ENCODE measurements at places on chromosomes 6 and 20.

- DNase-seq: no peak
Observed at GRCh38 chr6:105388392-105388791, 14.5 kb downstream of the PREP start.

DNA sequence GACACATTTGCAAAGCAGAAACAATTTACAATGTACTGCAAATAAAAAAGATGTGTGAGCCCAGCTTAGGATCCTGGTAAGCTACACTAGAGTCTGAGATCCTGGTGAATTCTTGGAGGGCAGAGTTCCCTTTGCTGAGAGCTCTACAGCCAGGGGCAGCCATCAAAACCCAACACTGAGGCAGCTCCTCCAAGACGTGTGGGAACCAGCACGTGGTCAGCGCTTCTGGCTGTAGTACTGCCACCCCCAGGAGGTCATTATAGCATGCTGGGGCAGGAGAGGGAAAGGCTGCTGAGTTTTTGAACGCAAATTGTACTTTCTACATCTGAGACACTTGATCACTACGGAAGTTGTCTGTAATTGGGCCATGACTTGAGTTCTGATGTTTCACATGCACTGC lies 131.5 kb downstream of the INSM1 start:
- DNase-seq: no peak

DNA sequence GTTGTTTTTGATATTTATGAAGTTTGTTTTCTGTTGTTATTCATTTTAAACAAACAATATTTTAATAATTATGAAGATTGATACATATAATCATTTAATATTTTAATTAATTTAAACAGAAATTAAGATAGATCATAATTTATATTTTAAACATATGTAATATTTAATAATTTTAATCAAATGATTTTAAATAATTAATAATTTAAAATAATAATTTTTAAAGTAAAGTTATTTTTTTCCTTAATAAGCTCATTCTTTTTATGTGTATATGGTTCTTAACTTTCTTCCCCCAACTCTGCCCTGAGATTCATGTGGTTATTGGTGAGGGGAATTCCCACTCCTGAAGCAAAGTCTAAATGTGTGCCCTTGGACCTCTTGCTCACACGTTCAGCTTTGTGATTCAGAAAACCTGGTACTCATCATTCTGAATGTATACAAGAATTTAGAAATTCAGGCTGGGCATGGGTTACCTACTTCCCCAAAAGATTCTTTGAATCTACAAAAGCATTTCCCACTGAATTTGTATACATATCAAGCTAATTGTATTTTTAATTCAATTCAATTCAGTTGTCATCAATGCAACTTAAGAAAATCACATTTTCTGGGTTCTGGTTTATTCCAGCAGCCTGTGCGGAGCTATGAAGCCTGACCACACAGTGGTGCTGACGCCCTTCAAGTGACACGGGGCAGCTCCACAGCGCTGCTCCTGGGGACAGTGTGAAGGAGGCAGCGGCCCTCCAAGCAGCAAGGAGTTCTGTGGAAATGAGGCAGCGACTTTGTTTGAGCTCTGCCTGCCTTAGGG lies 168.9 kb upstream of the UST start:
- no peak for DNase-seq

GRCh38 chr6:127516662-127517273 lies 2.4 kb downstream of the MTCL3 start:
- no peak for DNase-seq

GRCh38 chr20:23230766-23231385 lies 119.7 kb upstream of the NXT1 start:
- DNase-seq: no peak

DNA sequence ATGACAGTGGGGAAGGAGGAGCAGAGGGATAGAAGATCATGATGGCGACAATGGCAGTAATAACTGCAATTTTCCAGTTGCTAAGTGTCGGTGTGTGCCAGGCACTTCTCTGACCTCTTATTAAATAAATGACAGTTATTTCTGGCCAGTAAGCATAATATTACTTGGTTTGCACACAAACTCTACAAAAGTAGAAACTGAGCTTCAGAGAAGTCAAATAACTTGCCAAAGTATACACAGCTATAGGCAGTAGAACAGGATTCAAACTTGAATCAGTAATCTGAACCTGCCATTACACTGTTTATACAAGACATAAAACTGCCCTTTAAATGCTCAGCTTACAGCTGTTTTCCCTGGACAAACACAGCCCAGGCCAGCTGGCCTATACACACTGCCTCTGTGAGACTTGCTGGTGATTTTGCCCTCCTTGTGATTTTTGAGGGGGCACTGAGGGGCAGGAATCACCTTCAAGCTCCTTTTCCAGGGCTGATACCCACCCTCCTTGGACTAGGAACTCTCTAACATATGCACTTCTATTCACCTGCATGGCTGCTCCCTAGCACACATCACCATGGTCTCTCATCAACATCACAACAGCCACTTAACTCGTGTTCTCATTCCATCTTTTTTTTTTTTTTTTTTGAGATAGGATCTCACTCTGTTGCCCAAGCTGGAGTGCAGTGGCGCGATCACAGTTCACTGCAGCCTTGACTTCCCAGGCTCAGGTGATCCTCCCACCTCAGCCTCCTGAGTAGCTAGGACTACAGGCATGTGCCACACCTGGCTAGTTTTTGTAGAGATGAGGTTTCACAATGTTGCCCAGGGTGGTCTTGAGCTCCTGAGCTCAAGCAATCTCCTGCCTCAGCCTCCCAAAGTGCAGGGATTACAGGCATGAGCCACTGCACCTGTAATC lies 63.6 kb downstream of the SLC23A2 start:
- DNase-seq: no peak

DNA sequence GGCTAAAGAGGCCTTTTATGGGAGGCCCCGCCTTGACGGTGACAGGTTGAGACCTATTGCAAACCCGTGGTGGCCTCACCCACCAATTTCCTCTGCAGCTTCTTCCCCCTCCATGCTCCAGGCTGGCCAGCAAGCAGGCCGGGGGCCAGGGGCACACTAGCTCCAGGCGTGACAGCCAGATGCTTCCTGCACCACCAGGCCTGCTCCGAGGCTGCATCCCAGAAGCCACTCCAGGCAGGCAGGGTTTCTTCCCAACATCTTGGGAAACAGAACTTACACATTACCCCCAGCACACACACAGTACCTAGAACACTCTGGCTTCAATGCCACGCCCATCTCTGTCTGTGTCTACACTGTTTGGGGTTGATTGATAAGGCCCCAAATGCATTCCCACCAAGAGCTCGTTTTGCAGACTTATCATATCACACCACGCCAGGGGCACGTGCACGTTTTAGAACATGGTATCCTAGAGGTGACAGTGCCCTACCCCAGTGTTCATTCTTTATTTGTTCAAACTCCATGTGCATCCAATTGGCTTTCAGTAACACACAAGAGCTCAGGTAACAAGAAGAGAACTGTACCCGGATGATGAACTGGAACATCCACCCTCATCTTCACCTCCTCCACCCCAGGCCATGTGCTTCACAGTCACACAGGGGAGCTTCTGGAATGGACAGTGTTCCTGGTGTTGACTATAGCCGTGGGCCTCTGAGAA lies 221.4 kb upstream of the RREB1 start:
- DNase-seq: no peak

DNA sequence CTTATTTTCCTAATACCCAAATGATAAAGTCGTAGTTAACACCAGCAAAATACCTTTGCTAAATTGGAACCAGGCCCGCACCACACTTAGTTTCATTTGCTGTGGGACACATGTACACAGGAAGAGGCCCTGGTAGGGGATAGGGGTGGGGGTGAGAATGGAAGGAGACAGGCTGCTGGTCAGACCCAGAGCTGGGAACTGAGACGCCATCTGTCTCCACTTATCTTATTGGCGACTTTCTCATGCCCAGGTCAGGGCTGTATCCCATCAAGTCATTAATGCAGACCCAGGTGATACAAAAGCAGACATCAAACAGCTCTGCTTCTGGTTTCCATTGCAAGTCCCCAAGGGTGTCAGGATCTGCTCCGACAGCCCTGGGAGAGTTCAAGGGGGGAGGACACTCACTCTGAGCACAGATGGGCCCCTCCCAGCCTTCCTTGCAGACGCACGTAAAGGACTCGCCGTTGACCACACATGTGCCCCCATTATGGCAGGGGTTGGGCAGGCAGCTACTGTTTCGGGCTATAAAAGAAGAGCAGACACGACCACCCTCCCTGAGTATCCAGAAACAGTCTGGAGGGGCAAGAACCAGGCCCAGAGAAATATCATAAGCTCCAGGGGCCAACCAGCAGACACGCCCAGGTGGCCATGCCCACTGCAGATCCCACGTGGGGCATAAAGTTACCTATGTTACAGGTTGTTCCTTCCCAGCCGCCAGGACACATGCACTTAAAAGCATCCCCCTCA lies 29.2 kb downstream of the JAG1 start:
- no peak for DNase-seq

- no peak for DNase-seq
Observed at GRCh38 chr20:50343125-50343489, 152.5 kb downstream of the CEBPB start.

GRCh38 chr6:125816828-125817280 lies 26.1 kb downstream of the NCOA7 start:
- no peak for DNase-seq

- DNase-seq: no peak
Observed at GRCh38 chr20:50281831-50282591, 91.4 kb downstream of the CEBPB start.

- DNase-seq: no peak
Observed at GRCh38 chr6:37569743-37570481, 70.2 kb upstream of the CCDC167 start.

DNA sequence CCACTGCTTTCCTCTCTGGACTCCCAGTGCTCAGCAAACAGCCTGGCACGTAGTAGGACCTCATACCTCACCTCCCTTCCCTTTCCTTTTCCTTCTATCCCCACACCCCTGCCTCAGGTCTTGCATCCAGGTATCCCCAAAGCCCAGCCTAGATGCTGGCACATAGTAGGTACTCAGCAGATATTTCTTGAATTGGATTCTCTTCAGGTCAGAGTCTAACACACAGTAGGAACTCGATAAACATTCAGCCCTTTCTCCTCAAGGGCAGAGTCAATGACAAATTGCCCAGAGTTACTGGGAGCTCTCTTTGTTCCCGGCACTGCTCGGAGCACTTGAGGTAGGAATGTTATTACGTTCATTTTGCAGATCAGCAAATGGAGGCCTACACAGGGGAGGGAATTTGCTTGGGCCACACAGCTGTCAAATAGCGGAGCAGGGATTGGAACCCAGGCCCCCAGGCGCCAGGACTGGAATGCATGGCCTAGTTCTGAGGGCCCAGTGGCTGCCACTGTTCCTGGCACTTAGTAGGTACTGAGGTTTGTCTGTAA lies 25.9 kb downstream of the NOL4L start:
- DNase-seq: no peak

DNA sequence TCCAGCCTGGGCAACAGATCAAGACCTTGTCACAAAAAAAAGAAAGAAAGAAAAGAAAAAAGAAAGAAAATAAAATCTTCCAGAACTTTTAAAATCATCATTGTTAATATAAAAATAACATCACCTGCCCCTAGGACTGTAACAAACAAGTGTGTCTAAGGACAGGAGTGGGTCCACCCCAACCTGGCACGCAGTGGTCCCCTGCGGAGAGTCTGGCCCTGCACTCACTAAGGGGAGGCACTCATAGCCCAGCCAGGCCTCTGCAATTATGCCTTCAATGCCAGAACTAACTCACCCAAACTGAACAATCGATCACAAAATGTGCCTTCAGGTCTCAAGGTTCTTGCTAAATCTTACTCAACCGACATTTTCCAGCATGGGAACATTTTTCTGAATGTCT lies 4.8 kb downstream of the GMEB2 start:
- DNase-seq: no peak

GRCh38 chr20:42461965-42462593 lies 727.6 kb downstream of the PTPRT start:
- no peak for DNase-seq

DNA sequence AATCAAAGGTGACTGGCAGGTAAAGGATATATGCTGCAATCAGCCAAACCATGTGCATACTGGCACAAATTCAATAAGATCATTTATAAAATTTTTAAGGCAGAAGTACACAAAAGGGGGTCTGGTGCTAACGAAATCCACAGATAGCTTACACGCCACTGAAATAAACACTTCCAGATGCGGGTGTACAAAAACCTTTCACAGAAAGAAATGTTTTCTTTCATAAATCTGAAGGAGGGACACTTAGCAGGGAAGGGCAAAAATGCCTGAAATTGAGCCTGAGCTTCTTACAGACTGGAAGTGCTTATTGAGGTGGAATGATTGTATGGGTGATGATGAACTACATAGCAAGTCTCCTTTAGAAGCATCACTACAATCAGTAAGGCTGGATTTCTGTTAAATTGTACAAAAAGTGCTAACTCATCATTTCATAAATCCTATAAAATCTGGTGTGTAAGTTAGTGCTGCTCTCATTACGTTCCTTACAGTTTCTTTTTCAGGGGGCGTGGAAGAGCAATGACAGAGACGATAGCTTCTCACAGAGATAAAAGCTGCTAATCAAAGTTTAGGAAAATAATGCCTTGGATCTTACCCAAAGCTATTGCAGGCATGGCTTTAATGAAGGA lies 409.3 kb upstream of the RUNX2 start:
- no peak for DNase-seq

- no peak for DNase-seq
Observed at GRCh38 chr6:82144852-82145340, 102.6 kb downstream of the IBTK start.

GRCh38 chr6:144223686-144224085 lies 61.4 kb upstream of the UTRN start:
- no peak for DNase-seq

DNA sequence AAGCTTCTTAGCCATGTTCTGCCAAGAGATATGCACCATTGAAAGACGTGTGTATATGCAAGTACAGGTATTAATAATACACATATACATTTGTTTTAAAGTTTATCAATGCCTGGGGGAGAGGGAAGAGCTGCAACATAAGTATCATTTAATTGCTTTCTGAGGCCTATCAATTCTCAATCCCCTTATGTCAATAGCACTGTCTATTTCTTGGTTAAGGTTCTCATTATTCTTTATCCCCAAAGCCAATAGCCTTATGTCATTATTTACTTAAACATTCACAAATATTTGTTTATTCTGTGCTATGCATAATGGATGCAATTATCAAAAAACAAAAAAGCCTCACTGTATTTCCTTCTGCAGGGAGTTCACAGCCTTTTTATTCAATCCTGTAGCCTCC lies 350.3 kb upstream of the KCNQ5 start:
- DNase-seq: no peak

GRCh38 chr20:38658879-38659596 lies 57.4 kb downstream of the ARHGAP40 start:
- no peak for DNase-seq

DNA sequence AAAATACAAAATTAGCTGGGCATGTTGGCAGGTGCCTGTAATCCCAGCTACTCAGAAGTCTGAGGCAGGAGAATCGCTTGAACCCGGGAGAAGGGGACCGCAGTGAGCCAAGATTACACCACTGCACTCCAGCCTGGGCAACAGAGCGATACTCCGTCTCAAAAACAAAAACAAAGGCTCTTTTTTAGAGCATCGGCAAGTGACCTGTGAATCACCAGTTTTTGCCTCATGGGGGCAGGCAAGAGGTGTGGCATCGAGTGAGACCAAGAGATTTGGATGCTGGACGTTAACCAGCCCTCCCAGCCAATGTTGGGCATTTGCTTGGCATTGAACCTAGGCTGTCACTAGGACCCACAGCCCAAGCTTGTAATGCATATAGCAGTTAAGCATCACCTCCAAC lies 14.6 kb upstream of the CDK5RAP1 start:
- no peak for DNase-seq

All from stimulated activated CD8-positive, alpha-beta memory T cell treated with anti-CD3 and anti-CD28 coated beads, Interleukin-7, amount 100 ng/mL, for 24 hours (primary cell).